NCI-H1930 (cell line): ENCODE measurements at places on chromosomes 1 and 21.

GRCh38 chr21:32739946-32740345 lies 12.1 kb upstream of the SYNJ1 start:
- no peak for DNase-seq

DNA sequence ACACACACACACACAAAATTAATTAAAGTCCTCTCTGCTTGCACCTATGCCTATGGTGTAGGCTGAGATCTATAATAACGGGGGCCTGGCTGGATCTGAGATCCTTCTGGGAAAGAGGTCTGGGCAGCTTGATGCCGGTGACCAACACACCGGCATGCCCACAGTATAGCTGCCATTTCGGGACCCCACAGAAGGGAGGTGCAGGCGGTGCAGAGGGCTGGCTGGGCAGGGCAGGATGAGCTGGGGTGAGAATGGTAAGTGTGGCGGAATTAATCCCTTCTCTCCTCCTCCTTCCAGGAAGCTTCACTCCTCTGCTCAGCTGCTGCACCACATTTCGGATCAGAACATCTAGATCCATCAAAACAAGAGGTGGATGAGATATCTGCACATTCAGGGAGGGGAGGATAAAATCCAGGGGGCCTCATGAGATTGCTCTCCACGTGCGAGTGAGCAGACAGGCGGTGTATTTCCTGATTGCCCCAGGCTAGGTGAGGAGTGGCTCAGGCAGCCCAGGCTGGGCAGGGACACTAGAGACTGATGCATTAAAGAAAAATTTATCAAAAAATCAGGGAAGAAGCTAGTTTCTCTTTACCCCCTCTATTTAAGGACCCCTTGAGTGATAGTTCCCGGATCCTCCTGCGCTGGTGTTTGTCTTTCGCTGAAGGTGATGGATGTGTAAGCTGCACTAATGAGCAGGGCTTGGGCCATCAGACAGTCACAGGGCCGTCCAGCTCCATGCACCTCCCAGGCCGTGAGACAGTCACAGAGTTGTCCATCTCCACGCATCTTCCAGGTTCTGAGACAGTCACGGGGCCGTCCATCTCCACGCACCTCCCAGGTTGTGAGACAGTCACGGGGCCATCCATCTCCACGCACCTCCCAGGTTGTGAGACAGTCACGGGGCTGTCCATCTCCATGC lies 449.9 kb downstream of the PTPRU start:
- no peak for DNase-seq

- peak; percentile 3 for DNase-seq
Observed at GRCh38 chr1:217135569-217135915, 412.3 kb upstream of the ESRRG start.

DNA sequence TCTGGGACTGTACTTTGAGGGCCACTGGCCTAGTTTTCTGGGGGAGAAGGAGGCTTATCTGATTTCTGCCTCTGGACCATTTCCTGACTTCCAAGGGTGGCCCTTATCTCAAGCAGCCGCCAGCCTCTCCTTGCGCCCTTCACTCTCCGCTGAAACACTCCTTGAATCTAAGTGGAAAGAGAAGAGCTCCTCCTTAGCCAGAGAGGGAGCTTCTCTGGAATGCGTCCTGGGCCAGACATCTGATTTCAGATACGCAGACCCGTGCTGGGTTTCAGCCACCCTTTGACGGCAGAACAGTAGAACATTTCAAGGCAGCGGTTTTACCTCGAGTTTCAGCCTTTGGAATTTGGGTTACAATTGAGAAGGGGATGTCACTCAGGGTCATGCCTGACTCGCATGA lies 308.0 kb downstream of the CAMTA1 start:
- no peak for DNase-seq

- no peak for DNase-seq
Observed at GRCh38 chr1:9120312-9120958, 8.5 kb downstream of the GPR157 start.

DNA sequence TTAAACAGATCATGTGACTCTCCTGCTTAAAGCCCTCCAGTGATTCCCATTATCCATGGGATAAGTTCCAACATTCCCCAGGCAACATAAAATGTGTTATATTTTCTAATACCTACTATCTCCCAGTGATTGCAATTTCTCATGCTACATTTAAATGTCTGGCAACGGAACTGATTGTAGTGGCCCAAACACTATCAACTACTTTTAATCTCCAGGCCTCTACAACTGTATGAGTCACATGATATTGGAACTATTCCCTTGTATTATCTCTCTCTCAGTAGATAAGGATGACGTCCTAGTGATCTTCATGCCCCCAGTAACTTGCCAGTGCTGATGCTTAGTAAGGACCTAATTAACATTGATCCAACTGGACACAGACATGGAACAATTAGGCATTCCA lies 49.9 kb downstream of the ERICH3 start:
- no peak for DNase-seq

DNA sequence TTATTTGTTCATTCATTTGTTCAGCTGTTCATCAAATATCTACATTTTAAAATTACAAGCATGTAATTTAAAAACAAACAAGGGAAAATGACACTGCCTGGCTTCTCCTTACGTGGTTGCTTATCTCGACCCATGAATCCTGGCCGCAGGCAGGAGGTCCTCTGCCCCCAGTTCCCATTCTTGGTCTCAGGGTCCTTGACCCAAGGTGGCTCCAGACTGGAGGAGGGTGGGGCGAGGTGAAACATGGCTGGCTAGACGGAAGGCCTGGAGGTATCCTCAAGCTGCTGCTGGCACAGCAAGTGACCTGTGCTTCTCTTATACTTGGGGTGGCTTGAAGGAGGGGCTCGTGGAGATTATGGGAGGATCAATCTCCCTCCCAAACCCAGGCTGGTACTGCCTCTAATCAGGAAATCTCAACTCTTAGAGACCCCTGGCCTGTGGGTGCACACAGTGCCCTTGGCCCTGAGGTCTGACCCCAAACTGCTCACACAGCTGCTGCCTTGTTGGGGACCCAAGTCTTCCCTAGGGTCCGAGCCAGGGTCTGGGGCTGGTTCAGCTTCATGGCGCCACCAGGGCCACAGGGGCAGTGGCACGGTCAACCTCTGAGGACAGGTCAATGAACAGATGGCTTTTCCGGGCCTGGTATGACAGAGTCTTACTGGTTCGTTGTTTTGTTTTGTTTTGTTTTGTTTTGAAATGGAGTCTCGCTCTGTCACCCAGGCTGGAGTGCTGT lies 63.7 kb downstream of the SCCPDH start:
- DNase-seq: no peak

GRCh38 chr1:227192163-227192562 lies 126.1 kb downstream of the CDC42BPA start:
- DNase-seq: no peak

DNA sequence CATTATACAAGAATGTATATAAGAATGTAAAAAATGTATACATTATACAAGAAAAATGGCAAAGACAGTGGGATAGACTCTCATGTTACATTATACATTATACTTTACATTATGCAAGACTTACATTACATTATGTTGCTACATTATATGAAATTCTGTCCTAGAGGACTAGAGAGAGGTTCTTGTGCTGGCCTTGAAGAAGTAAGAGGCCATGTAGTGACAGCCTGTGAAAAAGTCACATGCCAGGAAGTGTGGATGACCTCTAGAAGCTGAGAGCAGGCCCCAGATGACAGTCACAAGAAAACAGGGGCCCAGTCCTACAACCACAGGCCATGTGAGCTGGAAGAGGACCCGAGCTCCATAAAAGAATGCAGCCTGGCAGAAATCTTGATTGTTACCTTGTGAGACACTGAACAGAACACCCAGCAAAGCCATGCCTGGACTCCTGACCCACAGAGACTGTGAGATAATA lies 30.5 kb upstream of the AHCYL1 start:
- no peak for DNase-seq

DNA sequence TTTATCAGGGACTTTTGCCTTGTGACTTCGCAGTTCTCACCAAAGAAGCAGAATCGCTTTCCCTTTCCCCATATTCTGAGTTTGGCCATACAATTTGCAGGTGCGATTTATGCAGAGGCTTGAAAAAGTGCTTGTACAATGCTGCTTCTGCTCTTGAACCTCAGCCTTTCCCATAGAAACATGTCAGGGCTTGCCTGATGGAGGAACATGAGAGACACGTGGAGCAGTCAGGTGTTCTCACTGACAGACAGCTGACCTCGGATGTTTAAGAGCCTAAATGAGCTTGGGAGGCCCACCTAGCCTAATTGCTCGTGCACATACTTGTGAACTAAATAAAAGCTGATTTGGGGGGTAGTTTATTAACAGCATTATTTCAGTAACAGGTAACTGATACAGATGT lies 290.0 kb downstream of the S1PR1 start:
- no peak for DNase-seq
